ENCODE measurements at places on chromosomes 12 and 14.

DNA sequence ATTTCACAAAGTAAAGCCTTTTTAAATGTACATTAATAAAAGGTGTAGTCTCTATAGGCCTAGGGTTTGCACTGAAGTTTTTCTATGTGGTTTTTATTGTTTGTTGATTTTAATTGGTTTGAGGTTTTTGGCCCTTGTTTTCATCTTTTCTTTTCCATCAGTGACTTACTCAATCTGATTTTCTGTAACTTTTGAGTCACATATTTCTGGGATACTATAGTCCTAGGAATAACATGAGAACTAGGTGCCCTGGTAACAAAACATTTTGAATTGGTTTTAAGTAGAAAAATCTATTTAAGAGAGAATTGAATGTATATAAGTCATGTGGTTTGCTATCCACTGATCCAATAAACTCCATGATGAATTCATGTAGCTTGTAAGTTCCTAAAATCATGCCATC is 311.9 kb downstream of the CEP128 start:
- DNase-seq = no peak

GRCh38 chr14:80456209-80456608 is 244.9 kb upstream of the DIO2 start:
- DNase-seq = no peak

DNA sequence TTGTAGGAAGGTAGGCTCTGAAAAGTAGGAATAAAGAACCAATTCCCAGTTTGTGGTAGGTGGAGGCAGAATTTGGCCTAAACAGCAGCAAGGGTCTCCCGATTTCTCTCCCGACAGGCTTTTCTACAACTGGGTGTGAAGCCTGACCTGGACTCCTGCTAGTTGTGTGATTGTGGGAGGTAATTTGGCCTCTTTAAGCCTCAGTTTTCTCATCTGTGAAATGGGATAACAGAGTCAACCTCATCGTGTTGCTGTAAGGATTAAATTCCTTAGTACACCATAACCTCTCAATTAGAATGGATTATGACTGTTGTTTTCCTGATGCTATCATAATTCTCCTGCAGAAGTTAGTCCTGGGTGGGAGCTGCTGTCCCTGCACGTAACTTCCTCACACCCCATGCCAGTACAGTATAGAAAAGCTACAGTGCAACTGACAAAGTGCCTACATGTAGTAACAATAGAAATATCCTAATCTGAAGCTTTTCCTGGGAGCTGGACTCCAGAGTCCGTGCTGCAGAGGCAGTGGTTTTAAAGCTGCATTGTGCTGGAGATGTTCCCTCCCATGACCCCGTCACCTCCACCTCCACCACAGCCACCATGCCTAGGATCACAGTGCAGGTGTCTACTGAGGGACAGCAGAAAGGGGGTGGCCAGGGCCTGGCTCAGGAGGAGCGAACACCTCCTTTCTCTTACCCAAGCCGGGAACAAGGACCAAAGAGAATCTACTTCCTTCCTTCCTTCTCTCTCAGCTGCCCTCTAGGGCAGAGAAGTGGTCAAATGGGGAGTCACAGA is 76.5 kb downstream of the FBXL14 start:
- no peak for DNase-seq

GRCh38 chr12:34401659-34402227 is 379.4 kb downstream of the ALG10 start:
- no peak for DNase-seq

DNA sequence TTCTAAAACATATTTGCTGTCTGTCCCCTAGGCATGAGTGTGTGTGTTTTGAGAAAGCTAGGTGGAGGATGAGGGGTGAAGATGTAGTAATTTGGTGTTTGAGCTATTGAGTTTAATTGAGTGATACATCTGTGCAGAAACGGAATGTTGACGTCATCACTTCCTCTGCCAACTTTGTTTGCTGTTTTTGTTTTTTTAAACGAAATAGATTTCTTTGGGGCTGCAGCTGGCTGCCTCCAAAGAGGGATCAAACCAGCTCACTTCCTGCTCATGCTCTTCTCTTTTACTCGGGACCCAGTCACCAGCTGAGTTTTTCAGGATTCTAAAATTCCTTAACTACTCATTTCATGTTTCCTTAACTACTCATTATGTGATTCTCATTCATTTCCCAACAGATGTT is 19.5 kb upstream of the CRACR2A start:
- DNase-seq = no peak

GRCh38 chr12:62730649-62731048 is 204.3 kb downstream of the PPM1H start:
- DNase-seq = no peak

GRCh38 chr12:75177997-75178396 is 31.6 kb downstream of the KCNC2 start:
- peak; percentile 72 for DNase-seq

- DNase-seq = no peak
These were observed at the start of gene IFNG-AS1 for GRCh38 chr12:67989184-67989920. TSS of gene IFNG-AS1 (plus strand) at chr12:67989447.

Data from COLO829 (cell line).